ENCODE measurements at places on chromosomes 7 and 10.

DNA sequence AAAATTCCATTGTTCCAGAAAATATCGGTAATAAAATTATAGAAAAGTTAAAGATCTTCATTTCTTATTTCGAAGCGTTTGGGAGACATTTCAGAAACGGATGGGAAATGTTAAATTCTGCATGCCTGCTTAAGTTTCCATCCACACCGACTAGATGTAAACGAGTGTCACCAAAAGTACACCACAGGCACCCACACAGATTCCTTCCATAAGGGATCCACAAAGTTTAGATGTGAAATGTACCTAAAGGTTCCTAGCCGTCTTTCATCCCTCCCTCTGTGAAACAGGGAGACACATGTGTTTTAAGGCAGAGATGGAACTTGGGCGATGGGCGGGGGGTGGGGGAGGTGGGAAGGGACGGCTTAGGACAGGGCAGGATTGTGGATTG lies 621 bp upstream of the CAV1 start:
- DNase-seq, result no peak

- DNase-seq, result no peak
These were observed 6.7 kb upstream of the LRRC18 start for GRCh38 chr10:48946332-48946731.

- no peak for DNase-seq
These were observed 276.9 kb upstream of the KLF14 start for GRCh38 chr7:131010717-131011431.

GRCh38 chr7:151744656-151745638 lies 132.0 kb downstream of the PRKAG2 start:
- peak; percentile 6 for DNase-seq

- DNase-seq, result no peak
These were observed 16.1 kb upstream of the NPFFR1 start for GRCh38 chr10:70299876-70300275.

- DNase-seq, result no peak
These were observed 244.1 kb upstream of the AKR1E2 start for GRCh38 chr10:4581929-4582328.

GRCh38 chr10:70805619-70806215 lies 10.0 kb upstream of the SGPL1 start:
- no peak for DNase-seq

Data from NCI-H510A treated with DMSO at 0.1 percent for 48 hours (cell line).